ENCODE measurements at places on chromosomes 1 and 21.

GRCh38 chr21:21188513-21189195 is 190.4 kb downstream of the NCAM2 start:
- no peak for DNase-seq

GRCh38 chr1:228974273-228974672 is 239.0 kb downstream of the RHOU start:
- no peak for DNase-seq

- no peak for DNase-seq
Measured at GRCh38 chr1:210446479-210446878, 117.8 kb downstream of the HHAT start.

DNA sequence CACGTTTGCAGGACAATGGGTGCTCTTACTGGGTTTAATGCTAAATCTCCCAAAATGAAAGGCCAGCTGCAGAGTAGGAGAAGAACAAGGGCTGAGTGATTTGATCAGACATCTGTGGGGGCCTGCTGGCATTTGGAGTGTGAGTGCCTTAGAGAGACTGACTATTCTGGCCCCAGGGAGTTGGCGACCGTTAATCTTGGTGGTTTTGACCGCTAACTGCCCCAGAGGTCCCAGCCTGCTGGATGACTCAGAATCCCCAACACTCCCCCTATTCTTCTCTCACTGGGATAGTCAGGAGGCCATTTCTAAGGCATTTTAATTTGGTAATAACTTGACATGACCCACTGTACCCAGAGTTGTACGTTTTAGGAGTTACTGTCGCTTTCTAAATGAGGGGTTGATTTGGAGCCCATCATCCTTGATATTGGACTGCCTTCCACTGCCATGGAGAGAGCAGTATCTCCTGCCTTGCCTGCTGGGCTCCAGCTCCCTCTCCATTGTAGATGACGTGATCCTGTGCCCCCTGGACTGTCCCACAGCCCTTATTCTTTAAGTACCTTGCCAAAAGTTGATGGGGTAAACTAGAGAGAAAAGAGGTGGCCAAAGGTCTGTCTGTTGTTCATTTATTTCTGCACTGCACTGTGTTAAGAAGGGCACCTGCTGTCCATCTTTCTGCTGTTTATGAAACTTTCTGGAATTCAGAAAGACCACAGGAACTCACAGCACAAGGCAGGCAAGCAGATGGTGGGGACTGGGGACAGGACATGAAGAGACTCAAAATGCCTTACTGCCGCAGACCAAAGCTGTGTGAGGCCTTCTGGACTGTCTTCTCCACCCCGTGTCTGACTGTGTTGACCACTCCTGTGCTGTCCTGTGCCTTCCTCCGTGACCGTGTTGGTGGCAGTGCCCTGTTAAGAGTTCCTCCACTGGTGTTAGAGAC is 98.2 kb upstream of the ARTN start:
- DNase-seq: no peak

DNA sequence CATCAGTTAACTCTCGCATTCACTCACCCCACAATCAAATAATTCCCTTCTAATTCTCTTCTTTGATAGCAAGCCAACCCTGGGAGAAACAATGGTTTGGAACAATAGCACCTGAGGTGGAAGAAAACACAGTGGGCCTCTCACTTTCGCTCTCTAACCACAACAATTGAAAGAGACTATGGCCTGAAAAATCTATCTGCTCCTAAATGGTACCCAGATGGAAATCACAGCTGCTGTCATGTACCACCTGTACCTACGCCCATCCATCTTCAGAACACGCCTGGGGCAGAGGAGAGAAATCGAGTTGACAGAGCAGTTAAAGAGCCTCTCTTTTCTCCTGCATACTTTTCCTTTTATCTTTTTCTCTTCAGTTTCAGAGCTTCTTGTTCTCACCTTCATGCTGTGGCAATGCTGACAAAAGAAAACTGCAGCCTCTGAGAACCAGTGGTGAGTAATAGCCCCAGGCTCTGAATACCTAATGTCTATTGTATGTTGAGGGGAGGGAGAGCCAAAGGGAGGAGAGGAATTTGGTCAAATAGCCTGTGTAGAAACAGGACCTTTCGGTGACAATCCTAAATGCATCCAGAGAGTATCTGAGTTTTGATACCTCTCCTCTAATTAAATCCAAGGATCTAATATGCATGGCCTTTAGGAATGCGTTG is 57.7 kb downstream of the ZC3H11B start:
- no peak for DNase-seq

- DNase-seq: no peak
Measured at GRCh38 chr1:245880754-245881403, 626.2 kb downstream of the SMYD3 start.

GRCh38 chr1:238672262-238672661 is 714.1 kb upstream of the CHRM3 start:
- DNase-seq: no peak

DNA sequence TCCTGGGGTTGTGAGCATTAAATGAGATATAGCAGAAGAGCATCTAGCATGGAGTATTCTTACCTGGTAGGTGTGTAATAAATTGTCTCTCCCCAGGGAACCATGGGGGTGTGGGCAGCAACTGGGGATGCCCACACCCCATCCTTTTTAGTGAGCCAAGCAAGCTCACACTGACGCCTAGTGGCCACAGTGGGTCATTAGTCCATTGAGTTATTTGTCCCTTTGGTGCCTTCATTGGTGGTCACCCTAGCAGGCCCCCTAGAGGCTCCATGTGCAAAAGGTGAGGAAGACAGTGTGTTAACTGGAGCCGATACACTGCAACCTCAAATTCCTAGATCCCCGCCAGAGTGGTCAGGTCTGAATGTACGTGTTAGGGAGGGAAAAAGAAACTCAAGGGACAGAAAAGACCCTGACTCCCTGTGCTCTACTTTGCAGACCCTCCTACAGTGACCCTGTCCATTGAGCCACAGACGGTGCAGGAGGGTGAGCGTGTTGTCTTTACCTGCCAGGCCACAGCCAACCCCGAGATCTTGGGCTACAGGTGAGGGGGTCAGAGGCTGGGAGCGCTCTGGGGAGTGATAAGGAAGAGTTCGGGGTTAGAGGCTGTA is 93.3 kb upstream of the CD1D start:
- peak; percentile 54 for DNase-seq

- DNase-seq: no peak
Measured at GRCh38 chr1:8510041-8510823, 192.3 kb downstream of the SLC45A1 start.

GRCh38 chr1:64686828-64687724 is 57.8 kb upstream of the RAVER2 start:
- peak; percentile 75 for DNase-seq

GRCh38 chr1:36156329-36157114 is 562 bp downstream of the MAP7D1 start:
- DNase-seq: no peak

GRCh38 chr1:84192681-84193080 is 48.6 kb downstream of the PRKACB start:
- no peak for DNase-seq

GRCh38 chr1:91804546-91805023 is 81.4 kb downstream of the TGFBR3 start:
- DNase-seq: no peak

GRCh38 chr21:15212206-15212605 is 147.4 kb upstream of the NRIP1 start:
- no peak for DNase-seq

DNA sequence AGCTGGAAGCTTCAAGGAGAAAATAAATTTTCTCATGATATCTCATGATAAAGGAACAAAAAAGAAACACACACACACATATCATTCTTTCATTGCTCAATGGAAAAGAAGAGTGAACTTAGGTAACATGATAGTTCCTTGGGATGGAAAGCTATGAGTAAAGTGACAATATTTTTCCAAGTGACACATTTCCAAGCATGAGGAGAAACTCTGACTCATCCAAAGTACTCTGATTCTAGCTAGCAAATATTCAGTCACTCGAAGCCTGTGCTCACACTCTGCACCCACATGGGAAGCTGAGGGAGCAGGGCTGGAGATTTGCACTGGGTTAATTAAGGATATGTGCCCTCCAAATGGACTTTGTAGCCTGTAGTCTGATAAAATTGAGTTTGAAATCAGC is 222.4 kb downstream of the LRRC40 start:
- DNase-seq: no peak

GRCh38 chr21:45558044-45558721 is 15.9 kb upstream of the SLC19A1 start:
- no peak for DNase-seq
